ENCODE measurements at places on chromosomes 2 and 18. TPM values are rescaled to one million over a fixed set of nuclear protein-coding genes. Genes with fewer than 3 reads are reported as not detected.

GRCh38 chr2:160372585-160372984, 121.0 kb downstream of the RBMS1 start:
- H3K4me3 ChIP-seq: no peak overlapping the region
- H3K27ac ChIP-seq: peak overlapping the region; percentile 91
- no peak for DNase-seq
- H3K4me1 ChIP-seq: peaks cover 80% of the 10 kb centered on the region

DNA sequence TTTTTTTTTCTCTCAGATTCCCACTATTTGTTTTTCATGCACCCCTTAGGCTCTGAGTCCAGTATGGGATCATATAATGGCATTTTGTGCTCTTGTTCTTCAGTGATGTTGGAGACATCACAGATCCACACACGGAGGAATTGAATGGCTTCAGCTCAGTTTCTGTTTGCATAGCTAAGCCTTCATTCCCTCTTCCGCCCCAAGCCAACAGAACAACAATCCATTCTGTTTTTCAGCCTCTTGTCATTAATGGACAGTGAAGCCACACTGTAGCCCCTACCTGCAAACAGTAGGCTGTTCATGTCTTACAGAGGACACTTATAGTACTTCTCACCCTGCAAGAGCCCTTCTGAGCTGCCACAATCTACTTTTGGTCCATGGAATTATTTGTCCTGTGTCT, 64.0 kb upstream of the ZSWIM2 start:
- DNase-seq: no peak
- H3K27me3 ChIP-seq: peaks cover under 1% of the 10 kb centered on the region
- H3K4me3 ChIP-seq: no peak overlapping the region
- H3K36me3 ChIP-seq: no peaks in the 10 kb centered on the region
- peaks cover 1% of the 10 kb centered on the region for H3K4me1 ChIP-seq

- no peaks in the 10 kb centered on the region for H3K4me1 ChIP-seq
- no peaks in the 10 kb centered on the region for H3K27me3 ChIP-seq
- DNase-seq: no peak
These were observed 10.4 kb downstream of the WDR7 start for GRCh38 chr18:56661360-56662062.

DNA sequence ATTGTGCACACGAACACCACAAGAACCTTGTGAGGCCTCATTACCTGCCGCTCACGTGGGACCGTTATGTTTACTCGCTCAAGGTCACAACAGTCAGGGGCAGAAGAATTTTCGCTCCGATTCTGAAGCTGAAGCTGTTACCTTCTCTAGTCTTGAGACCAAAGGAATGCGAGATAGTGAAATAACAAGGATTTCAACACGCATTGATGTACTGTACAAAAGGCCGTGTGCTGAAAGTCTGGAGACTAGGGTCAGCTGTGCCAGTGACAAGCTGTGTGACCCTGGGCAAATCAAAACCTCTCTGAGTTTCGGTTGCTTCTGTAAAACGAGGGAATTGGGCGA, 583 bp downstream of the NEMP2 start:
- peaks cover 25% of the 10 kb centered on the region for H3K36me3 ChIP-seq
- peaks cover 59% of the 10 kb centered on the region for H3K4me1 ChIP-seq
- no peaks in the 10 kb centered on the region for H3K27me3 ChIP-seq
- no peak for DNase-seq

DNA sequence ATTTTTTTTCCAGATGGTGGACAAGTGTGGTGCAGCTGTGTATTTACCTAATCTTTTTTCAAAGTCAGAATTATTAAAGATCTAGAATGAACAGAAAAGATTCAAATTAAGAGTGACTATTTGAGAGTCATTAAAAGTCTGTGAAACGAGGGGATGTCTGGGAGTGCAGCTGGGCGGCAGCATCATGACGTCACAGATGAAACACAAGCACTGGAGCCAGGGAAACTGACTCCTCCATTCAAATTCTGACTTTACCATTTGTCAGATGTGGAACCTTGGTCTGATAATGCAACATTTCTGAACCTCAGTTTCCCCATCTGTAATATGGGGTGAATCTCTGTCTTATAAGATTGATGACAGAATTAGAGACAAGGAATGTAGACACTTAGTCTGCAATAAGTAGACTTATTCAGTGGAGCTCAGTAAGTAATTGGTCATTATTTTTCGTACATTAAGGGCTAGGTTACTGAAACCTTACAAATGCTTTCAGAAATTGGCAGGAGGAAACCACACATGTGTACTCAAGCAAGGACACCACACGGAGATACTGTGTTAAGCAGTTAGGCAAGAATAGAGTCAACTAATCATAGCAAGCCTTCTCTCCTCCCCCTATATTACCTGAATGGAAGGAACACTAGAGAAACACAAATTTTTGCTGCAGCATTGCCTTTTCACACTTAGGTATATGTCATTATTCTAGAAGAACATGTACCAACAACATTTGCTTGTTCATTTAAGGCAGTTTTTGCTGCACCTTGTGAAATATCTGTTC, 27.8 kb upstream of the CXXC1 start:
- DNase-seq: no peak
- H3K4me3 ChIP-seq: no peak overlapping the region
- peaks cover 29% of the 10 kb centered on the region for H3K27me3 ChIP-seq
- H3K27ac ChIP-seq: no peak overlapping the region
- no peaks in the 10 kb centered on the region for H3K4me1 ChIP-seq

DNA sequence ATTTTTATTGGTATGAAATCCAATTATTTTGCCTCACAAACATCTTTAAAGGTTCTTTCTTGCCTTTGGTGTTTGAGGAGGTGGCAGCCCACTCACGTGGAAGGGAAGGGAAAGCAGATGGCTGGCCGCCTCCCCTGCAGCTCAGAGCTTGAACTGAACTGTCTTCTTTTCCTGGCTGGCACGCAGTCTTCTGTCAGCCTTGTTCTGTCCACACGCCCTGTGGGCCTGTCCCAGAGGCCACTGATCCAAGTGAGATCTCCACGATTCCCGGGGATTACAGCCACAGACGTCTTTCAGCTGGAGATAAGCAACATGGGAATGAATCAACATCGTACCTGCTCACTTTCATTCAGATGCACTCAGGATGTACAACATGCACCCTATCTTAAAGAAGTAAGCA, 73.3 kb downstream of the TMEM18 start:
- H3K27ac ChIP-seq: no peak overlapping the region
- H3K27me3 ChIP-seq: no peaks in the 10 kb centered on the region
- DNase-seq: peak; percentile 21
- no peaks in the 10 kb centered on the region for H3K36me3 ChIP-seq

DNA sequence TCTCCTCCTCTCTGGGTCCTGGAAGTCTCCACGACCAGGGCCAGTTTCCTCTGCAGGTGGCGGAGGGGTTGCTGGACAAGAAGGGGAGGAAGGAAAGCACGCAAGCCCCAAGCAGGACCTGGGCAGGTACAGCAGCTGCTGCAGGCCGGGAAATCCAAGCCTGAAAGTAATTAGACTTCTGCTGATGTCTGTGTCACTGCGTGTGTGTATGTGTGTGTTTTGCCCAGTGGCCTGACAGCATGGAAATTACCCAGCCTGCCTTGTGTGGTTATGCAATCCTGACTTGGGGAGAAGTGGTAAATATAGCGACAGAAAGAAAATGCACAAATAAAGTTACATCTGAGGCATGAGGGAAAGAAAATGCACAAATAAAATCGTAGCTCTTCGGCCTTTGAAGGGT, 121.8 kb upstream of the ZBTB14 start:
- H3K27ac ChIP-seq: no peak overlapping the region
- H3K27me3 ChIP-seq: no peaks in the 10 kb centered on the region
- H3K36me3 ChIP-seq: peaks cover 12% of the 10 kb centered on the region
- DNase-seq: no peak
- no peak overlapping the region for H3K4me3 ChIP-seq

DNA sequence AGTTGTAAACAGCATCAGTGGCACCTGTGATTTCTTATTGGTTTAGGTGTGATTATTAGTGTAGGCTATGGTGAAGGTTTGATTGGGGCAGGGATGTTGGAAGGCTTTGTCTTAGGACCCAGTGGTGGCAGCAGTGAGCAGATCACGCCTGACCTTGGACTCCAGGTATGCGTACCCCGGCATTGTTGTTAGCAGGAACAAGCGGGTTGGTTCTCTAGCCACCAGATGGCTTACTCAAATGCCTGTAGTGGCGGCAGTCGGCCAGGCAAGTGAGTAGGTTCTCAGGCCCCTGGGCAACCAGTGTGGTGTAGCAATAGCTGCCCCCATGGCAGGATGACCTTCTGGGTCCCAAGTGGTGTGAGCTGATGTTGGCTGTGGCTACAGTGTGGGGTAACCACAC, 558.3 kb downstream of the KCNJ3 start:
- DNase-seq: no peak
- no peak overlapping the region for H3K4me3 ChIP-seq
- no peaks in the 10 kb centered on the region for H3K27me3 ChIP-seq
- no peak overlapping the region for H3K27ac ChIP-seq

- peaks cover 10% of the 10 kb centered on the region for H3K4me1 ChIP-seq
- H3K27me3 ChIP-seq: no peaks in the 10 kb centered on the region
- H3K36me3 ChIP-seq: no peaks in the 10 kb centered on the region
- no peak for DNase-seq
- no peak overlapping the region for H3K27ac ChIP-seq
- H3K4me3 ChIP-seq: no peak overlapping the region
These were observed 98.4 kb upstream of the SEC11C start for GRCh38 chr18:59041296-59041695.

DNA sequence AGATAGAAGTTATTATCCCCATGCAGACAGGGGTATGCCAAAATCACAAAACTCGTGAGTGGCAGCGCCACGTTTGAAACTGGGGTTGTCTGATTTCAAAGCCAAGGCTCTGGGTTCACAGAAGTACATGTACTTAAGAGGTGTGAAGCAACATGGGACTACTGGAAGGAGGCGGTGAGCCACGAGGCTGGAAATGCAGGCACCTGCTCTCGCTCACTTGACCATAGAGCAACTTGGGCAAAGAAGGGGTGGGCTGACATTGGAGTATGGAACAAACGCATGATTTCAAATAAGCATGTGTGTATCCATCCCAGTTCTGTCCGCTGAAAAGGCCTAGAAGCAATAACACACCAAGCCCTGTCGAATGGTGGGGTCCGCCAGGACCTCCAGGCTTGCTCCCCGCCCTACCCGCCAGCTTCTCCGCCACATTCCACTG, 593 bp upstream of the ACTR2 start:
- DNase-seq: no peak
- H3K27ac ChIP-seq: peak overlapping the region; percentile 99
- no peaks in the 10 kb centered on the region for H3K36me3 ChIP-seq
- H3K4me3 ChIP-seq: peak overlapping the region; percentile 98

- peak; percentile 51 for DNase-seq
- no peak overlapping the region for H3K27ac ChIP-seq
- peaks cover 23% of the 10 kb centered on the region for H3K4me1 ChIP-seq
- H3K36me3 ChIP-seq: no peaks in the 10 kb centered on the region
- peaks cover 33% of the 10 kb centered on the region for H3K27me3 ChIP-seq
These were observed 283.2 kb downstream of the INSIG2 start for GRCh38 chr2:118371515-118371914.

DNA sequence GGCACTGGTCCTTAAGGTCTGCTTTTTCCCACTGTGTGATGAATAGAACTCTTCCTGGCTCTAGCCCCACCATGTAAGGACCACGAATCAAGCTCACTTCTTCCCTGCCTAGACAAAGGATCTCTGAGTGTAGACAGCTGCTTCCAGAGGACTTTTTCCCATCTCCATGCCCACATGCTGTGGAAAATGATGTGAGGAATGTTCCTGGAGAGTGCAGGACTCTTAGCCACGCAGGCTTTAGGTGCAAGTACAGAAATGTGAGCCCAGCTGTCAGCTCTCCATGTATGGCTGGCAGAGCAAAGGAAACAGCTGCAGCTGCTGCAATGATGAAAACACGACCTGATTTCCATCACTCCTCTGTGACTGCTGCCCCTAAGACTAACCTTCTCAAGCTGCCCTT, 35.5 kb downstream of the NXPH2 start:
- H3K27me3 ChIP-seq: no peaks in the 10 kb centered on the region
- H3K36me3 ChIP-seq: no peaks in the 10 kb centered on the region
- no peak overlapping the region for H3K4me3 ChIP-seq
- H3K27ac ChIP-seq: no peak overlapping the region
- H3K4me1 ChIP-seq: no peaks in the 10 kb centered on the region
- DNase-seq: no peak

- H3K27ac ChIP-seq: no peak overlapping the region
- H3K27me3 ChIP-seq: no peaks in the 10 kb centered on the region
- H3K36me3 ChIP-seq: no peaks in the 10 kb centered on the region
These were observed 62.6 kb downstream of the DSEL start for GRCh38 chr18:67453901-67454300.

GRCh38 chr2:162091325-162092007, 17.5 kb upstream of the DPP4 start:
- no peaks in the 10 kb centered on the region for H3K27me3 ChIP-seq
- H3K4me3 ChIP-seq: no peak overlapping the region
- H3K27ac ChIP-seq: no peak overlapping the region
- DNase-seq: no peak
- no peaks in the 10 kb centered on the region for H3K4me1 ChIP-seq

- no peak overlapping the region for H3K4me3 ChIP-seq
- no peak for DNase-seq
- no peak overlapping the region for H3K27ac ChIP-seq
- no peaks in the 10 kb centered on the region for H3K27me3 ChIP-seq
- H3K36me3 ChIP-seq: peaks cover 2% of the 10 kb centered on the region
- H3K4me1 ChIP-seq: no peaks in the 10 kb centered on the region
These were observed 28.4 kb downstream of the BOLA3 start for GRCh38 chr2:74119339-74119738.

DNA sequence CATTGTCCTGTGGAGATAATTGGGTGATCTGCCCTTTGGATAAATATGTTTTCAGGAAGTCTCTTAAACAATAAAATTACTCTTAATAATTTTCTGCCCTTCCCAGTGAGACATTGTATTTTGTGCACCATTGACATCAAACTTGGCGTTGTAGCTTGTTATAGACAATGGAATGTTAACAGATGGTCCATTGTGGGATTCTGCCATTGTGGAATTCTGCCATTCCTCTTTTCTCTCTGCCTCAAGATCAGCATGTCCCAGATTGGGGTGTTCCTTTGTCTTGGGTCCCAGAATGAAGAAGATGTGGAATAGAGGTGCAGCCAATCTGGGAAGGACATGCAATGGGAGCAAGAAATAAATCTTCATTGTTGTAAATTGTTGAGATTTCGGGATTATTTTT, 15.1 kb upstream of the LDAH start:
- H3K4me3 ChIP-seq: no peak overlapping the region
- DNase-seq: no peak
- no peaks in the 10 kb centered on the region for H3K36me3 ChIP-seq
- no peaks in the 10 kb centered on the region for H3K4me1 ChIP-seq
- no peak overlapping the region for H3K27ac ChIP-seq
- H3K27me3 ChIP-seq: peaks cover 67% of the 10 kb centered on the region

DNA sequence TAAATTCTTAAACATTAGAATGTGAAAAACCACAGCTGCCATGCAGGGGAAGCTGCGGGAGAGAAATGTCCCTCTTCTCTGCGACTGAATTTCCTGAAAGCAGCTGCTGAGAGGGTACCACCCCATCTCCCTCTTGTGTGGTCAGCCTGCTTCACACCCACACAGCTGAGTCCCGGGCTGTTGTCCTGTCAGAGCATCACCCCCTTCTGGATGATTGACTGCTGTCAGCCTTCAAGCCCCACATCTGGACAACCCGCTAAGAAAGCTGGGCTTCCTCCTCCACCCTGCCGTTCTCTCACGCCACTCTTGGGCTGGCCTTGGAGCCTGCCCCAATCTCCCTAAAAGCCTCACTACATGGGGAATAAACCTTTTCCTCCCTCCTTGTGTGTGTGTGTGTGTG, 26.0 kb downstream of the SH3YL1 start:
- DNase-seq: no peak
- H3K36me3 ChIP-seq: peaks cover 34% of the 10 kb centered on the region
- H3K4me1 ChIP-seq: no peaks in the 10 kb centered on the region
- H3K27ac ChIP-seq: no peak overlapping the region
- H3K4me3 ChIP-seq: no peak overlapping the region

Gene GAL3ST2
- 0.86 TPM for total RNA-seq

Gene ACADL
- total RNA-seq: 13.2 TPM

Gene FNDC4
- total RNA-seq: 8.1 TPM

Gene CHRND
- not detected for total RNA-seq

Gene HOXD9
- total RNA-seq: 1.1 TPM

Gene NDC80
- total RNA-seq: 13.4 TPM

Gene PSMA8
- not detected for total RNA-seq

Gene PPIG
- total RNA-seq: 63.6 TPM
